ENCODE measurements at places on chromosomes 5 and 9. TPM values are rescaled to one million over a fixed set of nuclear protein-coding genes. Genes with fewer than 3 reads are reported as not detected.

The ARHGEF39 gene
- 3.0 TPM for total RNA-seq

The ASPN gene
- total RNA-seq, result 0.07 TPM

The PRSS3 gene
- total RNA-seq, result 3.1 TPM

GRCh38 chr5:85049020-85049419 is 664.3 kb upstream of the EDIL3 start:
- DNase-seq, result peak; percentile 67

DNA sequence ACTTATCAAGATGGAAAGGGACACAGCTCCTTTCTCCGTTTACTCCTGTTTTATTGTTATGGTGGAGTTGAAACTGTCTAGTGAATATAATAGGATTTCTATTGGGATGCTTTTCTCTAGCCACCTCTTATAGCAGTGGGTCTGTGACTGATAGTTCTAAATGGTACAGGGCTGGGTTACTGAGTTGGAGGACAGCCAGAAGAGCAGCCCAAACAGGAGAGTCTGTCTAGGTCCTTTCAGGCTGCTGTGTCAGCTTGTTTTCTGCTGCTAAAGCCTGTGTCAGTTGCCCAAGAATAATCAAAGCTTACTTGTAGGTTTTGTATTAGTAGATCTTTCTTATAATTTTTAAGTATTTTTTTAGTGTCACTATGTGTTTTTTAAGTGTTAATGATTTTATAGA is 356.0 kb upstream of the SEMA6A start:
- DNase-seq, result no peak

- DNase-seq, result no peak
These were observed 207.6 kb upstream of the MPDZ start for GRCh38 chr9:13487071-13487470.

Measured in M059J (cell line).